ENCODE measurements at places on chromosomes 5 and 9.

DNA sequence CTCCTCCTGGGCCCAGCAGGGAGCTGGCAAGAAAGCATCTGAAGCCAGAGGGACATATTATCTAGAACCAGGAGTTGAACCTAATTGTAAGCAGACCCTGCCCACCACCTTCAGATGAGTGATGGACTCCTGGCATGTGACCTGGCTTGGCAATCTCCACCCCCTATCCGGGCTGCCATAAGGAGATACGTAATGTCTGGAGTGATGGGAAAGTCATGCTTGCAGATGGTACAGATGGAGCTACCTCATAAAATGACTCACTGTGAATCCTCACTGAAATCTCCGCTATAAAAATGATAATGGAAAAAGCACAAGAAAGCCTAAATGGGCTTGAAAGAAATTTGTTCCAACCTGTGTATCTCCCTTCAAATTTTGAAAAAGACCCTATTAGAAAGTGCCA lies 157.5 kb downstream of the DMRT2 start:
- DNase-seq: no peak

DNA sequence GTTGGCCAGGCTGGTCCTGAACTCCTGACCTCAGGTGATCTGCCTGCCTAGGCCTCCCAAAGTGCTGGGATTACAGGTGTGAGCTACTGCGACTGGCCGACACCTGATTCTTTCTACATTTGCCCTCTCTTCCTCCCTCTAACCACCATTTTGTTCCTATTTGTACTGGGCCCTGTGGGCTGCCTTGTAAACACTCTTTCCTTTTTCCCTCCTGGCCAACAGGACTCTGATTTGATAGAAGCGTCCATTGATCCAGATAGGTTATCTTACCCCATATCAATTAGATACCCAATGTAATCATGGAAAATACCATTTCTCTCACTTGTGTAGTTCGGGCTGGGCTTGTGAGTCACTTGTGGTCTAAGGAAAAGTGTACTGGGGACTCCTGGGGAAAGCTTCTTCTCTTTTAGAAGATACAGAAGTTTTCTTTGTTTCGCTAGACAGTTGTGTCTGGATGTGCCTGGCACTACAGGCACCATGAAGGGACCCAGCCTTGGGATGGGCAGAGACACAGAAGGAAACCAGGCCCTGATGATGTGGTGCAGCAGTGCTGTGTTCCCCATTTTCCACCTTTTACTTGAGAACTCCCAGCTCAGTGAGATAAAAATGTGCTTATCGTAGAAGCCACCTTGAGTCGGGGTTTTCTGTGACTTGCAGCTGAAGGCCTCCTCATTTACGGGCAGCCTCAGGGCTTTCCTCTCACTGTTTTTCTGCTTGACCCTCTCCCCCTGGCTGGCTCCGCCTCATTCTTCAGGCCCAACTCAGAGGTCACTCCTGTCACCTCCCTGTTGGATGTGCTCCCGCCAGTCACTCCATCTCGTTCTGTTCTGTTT lies 32.8 kb upstream of the CPEB4 start:
- DNase-seq: no peak

GRCh38 chr5:135243556-135244285 lies 155.3 kb downstream of the MACROH2A1 start:
- DNase-seq: peak; percentile 93

DNA sequence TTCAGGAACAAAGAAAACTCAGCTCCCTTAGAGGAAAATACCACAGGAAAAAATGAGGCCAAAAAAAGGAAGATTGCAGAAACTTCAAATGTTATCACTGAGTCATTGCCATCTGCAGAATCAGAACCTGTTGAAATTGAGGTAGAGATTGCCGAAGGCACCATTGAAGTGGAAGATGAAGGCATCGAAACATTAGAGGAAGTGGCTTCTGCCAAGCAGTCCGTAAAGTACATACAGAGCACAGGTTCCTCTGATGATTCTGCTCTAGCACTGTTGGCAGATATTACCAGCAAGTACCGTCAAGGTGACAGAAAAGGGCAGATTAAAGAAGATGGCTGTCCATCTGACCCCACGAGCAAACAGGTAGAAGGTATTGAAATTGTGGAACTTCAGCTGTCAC lies 30.8 kb upstream of the NIM1K start:
- DNase-seq: no peak

DNA sequence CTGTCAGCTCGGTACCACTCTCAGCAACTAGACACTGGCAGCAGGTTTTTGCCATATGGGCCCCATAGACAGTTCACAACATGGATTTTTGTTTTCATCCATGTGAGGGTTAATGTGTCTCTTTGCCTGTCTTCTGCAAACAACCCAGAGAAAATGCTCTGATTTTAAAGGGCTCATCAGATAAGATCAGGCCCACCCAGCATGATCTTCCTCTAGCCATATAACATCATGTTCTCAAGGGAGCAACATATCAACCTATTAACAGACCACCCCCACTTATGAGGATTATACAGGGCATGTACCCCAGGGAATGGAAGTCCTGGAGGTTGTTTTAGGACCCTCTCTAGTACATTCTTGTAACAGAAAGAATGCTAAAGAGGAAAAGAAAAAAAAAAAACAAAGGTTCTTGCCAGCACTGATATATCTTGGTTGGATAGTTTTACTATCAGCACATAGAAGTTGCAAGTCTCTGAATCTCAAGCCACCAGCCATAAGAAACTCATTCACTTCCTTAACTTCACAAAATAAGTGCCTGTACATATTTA lies 1015.1 kb downstream of the TLE4 start:
- no peak for DNase-seq

GRCh38 chr9:23322392-23322791 lies 503.6 kb downstream of the ELAVL2 start:
- no peak for DNase-seq

GRCh38 chr9:86308687-86309086 lies 26.3 kb upstream of the ISCA1 start:
- no peak for DNase-seq

DNA sequence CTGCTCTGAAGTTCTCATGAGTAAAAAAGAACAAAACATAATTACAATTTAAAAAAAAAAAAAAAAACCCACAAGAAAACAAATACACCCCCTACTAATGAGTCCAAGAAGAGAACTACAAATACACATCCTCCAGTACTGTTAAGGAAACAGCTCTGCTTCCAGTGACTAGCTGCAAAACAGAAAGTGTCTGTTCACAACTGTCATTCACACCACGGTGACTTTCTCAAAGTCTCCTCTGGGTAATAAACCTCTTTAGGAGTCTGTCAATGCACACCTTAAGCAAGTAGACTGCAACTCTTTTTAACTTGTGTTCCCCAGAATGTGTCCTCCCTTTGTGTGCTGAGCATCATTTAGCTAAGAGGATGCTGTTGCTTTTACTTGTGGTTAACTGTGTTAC lies 6.2 kb downstream of the REEP5 start:
- no peak for DNase-seq

- DNase-seq: no peak
These were observed 20.4 kb downstream of the CNOT8 start for GRCh38 chr5:154878642-154879335.

- DNase-seq: peak; percentile 68
These were observed 15.6 kb upstream of the IRF1 start for GRCh38 chr5:132506094-132506692.

DNA sequence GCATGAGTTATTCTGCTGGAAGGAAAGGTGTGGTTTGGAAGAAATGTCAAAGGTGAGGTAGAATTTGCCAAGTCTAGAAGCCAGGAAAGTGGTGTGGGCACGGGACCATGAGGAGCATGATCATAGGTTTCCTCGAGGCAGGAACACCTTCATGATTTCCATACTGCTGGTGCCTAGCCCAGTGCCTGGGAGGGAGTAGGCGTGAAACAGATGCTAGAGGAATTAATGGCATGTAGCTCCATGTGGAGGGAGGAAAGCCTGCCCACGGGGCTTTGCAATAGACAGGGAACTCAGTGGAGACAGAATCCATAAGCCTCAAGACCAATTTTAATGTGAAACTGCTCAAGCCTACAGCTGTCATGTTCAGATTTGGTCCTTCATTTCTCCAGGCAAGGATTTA lies 35.1 kb downstream of the TTLL11 start:
- no peak for DNase-seq

DNA sequence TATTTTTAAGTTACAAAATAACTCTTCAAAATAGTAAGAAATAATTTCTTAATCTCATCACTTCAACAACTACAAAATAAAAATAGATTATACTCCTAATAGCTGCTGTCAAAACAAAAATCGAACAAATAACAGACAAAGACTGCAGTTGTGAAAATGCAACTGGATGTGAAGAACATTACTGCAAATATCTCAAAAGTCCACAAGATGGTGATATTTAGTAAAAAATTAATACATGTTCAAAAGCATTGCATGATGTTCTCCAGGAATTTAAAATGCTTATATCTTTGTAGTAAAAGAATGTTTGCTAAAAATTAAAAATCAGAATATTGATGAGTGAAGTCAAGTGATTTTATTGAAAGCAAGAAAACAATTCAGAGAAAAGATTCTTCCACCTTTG lies 66.2 kb downstream of the MPDZ start:
- DNase-seq: peak; percentile 22

All from tongue (tissue), 3 donors.